Cerebellar nuclear complex (tissue), 1 donor: ENCODE measurements at places on chromosomes 2 and 18.
A peak's percentile ranks its signal among the peaks of the same experiment; 100 is the strongest.

DNA sequence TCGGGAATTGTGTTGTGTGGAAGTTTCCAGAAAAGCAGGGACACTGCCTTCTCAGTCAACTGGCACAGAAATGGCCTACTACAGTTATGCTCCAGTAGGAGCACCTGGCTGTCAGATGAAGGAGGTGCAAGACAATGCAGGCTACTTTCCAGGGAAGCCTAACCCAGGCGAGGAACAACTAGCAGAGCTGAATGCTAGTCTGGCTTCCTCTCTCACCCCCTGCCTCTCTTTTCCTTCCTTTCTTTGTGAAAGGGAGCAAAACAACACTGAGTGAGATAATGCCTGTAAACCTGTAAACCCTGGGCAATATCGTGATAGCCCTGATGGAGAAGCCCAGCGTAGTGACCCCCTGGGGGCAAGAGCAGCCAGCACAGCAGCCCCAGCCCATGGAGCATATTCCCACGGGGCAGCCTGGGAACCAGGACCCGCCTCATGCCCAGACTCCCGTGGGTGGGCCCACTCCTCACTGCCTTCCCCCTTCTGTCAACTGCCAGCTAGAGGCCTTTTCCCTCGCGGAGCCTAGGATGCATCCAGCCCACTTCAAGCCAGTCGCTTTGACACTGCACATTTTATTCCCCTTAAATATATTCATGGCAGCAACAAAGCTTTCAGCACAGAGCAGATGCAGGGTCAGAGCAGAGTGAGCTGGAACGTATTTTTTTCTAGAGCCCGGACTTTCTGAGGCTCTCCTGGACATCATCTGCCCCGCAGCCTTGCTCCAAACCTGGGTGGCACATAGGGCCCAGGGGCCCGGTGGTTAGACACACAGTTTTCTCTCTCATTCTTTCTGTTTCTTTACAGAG lies 77.0 kb downstream of the PDCL3 start:
- no peak for DNase-seq

DNA sequence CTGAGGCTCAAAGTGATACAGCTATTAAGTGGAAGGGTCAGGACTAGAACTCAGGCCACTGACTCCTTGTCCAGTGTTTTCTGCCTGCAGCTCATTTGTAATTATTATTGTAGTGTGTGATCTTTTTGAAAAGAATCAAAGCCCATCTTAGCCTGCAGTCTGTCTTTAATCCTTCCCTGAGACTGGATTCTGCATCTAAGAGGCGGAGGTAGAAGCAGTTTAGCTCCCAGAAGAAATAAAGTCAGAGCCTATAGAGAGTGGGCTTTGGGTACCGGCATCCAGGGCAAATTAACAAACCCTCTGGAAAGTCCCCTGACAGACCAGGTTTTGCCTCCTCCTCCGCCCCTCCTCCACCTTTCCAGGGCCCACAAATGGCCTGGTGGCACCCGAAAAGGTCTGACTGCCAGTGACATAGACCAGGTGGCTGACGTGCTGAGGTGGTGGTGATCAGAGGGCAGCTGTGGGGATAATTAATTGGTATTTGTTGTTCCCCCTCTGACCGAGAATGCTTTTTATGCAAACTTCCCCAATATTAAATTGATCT lies 2.2 kb upstream of the RAX start:
- no peak for DNase-seq

- DNase-seq = no peak
These were observed 29.3 kb upstream of the NFATC1 start for GRCh38 chr18:79366177-79367094.

GRCh38 chr2:173191601-173192000 lies 116.0 kb downstream of the MAP3K20 start:
- DNase-seq = no peak

DNA sequence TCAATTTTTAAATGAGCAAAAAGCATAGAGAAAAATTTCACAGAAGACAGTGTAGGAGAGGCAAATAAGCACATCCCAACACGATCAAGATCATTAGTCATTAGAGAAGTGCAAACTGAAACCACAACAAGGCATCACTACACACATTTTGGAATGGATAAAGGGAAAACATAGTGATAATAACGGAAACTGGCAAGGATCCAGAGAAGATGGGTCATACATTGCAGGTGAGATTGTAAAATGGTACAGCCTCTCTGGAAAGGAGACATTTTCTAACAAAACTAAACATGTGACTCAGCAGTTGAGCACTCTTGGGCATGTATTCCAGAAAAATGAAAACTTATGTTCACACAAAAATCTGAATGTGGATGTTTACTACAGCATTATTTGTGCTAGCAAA lies 98.3 kb upstream of the TMEM17 start:
- DNase-seq = no peak

GRCh38 chr2:70132244-70133126 lies 45.2 kb downstream of the PCBP1 start:
- peak; percentile 93 for DNase-seq

GRCh38 chr2:156653675-156654074 lies 217.5 kb downstream of the GPD2 start:
- DNase-seq = no peak

- no peak for DNase-seq
These were observed 13.8 kb downstream of the MAPK4 start for GRCh38 chr18:50573679-50574078.

DNA sequence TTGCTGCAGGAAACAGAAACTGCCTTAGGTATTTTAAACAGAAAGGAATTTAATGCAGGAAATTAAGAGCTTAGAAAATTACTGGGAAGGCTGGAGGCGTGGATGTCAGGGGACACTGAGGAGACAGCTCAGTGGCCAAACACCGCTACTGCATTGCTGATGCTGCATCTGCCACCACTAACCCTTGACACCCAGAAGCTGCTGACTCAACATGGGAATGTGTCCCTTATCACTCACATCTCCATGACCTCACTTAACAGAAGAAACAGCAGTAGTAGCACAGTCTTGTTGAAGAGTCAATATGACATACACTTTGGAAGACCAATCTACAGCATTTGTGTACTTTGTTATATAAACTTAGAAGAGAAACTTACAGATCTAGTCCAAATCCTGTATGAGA lies 906.1 kb downstream of the SLC4A3 start:
- no peak for DNase-seq
